ENCODE measurements at places on chromosomes 1 and 21.

DNA sequence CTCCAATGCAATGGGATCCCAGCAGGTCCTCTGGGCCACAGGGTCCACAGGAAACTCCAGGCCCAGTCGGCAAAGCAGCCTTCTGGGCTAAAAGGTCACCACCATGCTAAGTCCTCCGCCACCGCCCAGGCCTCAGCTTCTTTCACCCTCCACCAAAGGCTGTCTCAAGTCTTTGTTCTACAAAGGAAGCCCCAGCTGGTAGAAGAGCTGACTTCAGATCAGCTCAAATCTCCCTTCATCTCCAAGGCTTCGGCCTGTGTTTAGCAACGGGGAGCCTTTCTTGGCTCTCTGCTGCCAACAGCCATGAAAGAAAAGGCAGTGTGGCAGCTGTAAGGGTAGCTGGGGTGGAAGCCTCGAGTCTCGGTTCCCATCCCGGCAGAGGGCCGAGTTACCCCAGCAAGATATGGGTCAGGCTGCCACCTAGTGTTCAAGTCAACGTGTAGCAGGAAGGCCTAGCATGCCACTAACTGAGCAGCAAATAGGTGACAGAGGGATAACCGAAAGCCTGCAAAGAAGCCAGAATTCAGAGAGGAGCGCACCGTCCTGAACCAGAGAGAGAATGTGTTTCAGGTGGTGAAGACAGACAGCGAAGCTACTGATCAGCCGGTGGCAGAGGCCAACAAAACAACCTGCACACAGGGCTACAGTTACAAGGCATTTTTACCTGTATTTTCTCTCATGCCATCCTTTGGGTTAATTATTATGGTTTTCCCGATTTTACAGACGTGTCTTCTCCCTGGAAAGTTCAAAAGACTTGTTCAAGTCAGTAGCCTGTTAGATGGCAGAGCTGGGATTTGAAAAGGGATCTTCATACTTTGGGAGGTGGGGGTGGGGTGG is 26.8 kb upstream of the CRNN start:
- DNase-seq: peak; percentile 56

GRCh38 chr1:25543425-25544242 is at the start of gene LDLRAP1:
Gene LDLRAP1 (plus strand): TSS chr1:25543606. CDS start chr1:25543699, 93 bp downstream.
- peak; percentile 24 for DNase-seq

- no peak for DNase-seq
Measured at GRCh38 chr1:182556279-182556678, 32.8 kb downstream of the RNASEL start.

DNA sequence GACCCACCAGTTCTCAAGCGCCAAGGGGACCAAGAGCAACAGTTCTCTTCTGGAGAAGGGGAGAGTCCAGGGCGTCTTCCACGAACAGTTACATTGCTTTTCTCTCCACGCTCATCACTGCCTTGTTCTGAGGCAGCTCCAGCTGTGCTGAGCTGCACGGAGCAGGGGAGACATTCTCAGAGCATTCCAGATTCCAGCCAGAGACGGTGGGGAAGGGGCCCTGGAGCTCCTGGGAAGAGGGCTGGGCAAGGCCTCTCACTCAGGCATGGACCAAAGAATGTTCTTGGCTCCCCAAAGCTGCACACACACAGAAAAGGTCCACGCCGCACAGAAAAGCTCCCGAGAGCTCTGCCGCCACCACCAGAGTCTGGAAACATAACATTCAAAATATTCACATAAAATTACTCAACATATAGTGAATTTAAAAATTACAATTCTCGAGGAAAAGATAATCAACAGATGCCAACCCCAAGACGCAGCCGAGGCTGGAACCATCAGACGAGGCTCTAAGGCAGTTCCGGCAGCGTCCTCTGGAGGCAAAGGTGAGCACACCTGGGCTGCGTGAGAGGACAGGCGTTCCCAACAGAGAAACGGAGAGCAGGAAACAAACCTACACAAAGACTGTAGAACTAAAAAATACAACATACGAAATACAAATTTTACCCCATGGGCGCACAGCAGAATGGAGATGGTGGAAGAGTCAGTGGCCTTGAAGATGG is 40.5 kb downstream of the UBE2G2 start:
- no peak for DNase-seq

GRCh38 chr1:55626326-55626725 is 411.2 kb upstream of the USP24 start:
- DNase-seq: no peak

GRCh38 chr1:240099748-240100147 is 8.1 kb downstream of the FMN2 start:
- no peak for DNase-seq

- no peak for DNase-seq
Measured at GRCh38 chr1:83574791-83575190, 424.1 kb downstream of the TTLL7 start.

GRCh38 chr1:53073868-53074311 is 11.9 kb downstream of the PODN start:
- DNase-seq: no peak

All from T follicular helper cell (primary cell).